A549 treated with RU486 at 1 μM for 4 hours (cell line): ENCODE measurements at places on chromosomes 7 and 10. TPM values are rescaled to one million over a fixed set of nuclear protein-coding genes. Genes with fewer than 3 reads are reported as not detected.

Gene ZNF777
- 16.2 to 22.7 TPM (median 21.9 TPM) in 5 replicates for total RNA-seq

Gene FBXO24
- 0.21 to 0.27 TPM (median 0.27 TPM) in 3 of 5 replicates, not detected in the others for total RNA-seq

Gene TBX20
- total RNA-seq, result 1.3 to 2.5 TPM (median 2.0 TPM) in 5 replicates

Gene IDI2
- 0.09 TPM in 1 of 5 replicates, not detected in the others for total RNA-seq

Gene IGF2BP3
- 15.8 to 28.0 TPM (median 25.1 TPM) in 5 replicates for total RNA-seq

Gene WEE2
- total RNA-seq, result not detected in 5 replicates
